CD8-positive, alpha-beta T cell (primary cell): ENCODE measurements at places on chromosomes 2 and 18.

- no peak for DNase-seq
These were observed 1049.0 kb downstream of the TSN start for GRCh38 chr2:122804494-122804893.

GRCh38 chr2:10575609-10576280 is 114.0 kb downstream of the NOL10 start:
- DNase-seq: no peak

DNA sequence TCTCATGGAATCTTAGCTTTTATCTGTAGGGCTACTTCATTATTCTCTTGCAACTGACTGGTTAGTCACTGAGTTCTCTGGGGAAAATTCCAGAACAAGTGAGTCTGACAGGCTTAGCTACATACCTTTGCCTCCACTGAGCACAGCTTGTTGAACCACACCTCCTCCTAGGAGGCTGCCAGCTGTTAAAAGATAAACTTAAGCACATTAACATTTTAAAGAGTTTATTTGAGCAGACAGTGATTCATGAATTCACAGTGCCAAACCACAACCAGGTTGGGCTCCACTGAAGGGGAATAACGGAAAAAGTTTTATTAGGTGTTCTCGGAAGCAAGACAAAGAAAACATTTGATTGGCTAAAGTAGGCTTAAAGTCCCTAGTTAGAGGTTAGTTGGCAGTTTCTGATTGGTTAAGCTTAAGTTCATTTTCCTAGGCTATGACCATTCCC is 12.5 kb upstream of the SLC38A11 start:
- DNase-seq: no peak

DNA sequence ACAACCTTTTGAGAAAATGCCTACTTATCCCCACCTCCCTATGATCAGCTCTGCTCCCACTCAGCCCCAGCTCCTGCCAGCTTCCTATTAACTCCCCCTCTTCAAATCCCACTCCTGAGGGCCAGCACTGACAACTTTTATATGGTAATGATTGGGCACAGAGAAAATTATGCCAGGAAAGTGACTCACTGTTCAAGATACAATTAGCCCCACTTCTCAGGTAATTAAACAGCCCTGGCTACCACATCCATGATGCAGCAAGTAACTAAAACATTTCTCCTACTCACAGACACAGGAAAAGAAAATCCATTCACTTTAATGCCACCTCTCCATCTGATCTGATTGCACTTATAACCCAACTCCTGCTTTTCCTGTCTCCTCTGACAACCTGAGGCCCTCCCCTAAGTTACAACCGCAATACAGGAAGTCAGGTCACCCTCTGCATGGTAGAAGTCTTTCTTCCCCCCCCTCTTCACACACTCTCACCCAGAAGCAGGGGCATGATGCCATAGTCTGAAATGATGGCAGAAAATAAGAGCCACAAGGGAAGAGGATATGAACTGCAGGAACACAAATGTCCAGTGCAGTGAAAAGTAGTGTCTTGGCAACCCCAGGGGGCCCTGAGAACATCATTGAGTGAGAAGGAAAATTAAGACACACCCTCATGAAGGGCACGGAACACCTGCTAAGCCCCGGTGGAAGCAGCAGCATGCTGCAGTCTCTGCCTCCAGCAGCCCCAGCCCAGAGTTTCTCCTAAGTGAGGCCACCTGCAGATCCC is 54.4 kb downstream of the STK39 start:
- DNase-seq: peak; percentile 62

GRCh38 chr2:235414422-235414821 is 79.4 kb upstream of the AGAP1 start:
- DNase-seq: no peak

GRCh38 chr2:100744589-100744988 is 75.3 kb upstream of the NPAS2 start:
- DNase-seq: no peak

DNA sequence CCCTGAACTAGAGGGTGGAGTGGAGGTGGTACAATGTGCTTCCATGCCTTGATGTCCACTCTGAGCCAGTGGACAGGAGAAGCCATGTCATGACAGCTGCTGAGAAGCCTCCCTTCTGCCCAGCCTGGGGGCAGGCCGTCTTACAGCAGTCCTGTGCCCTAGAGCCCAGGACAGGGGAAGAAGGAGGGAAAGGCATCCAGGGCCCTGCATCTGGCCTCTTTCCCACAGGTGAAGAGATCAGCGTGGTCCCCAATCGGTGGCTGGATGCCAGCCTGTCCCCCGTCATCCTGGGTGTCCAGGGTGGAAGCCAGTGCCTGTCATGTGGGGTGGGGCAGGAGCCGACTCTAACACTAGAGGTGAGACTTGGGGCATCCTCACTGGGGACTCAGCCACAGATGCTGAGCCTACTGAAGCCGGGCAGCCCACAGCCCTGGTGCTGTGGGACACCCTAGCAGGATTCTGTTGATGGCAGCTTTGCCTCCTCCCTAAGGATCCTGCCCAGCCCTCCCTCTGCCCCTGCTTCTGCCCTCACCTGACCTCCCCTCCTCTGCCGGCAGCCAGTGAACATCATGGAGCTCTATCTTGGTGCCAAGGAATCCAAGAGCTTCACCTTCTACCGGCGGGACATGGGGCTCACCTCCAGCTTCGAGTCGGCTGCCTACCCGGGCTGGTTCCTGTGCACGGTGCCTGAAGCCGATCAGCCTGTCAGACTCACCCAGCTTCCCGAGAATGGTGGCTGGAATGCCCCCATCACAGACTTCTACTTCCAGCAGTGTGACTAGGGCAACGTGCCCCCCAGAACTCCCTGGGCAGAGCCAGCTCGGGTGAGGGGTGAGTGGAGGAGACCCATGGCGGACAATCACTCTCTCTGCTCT is 3.1 kb downstream of the IL36RN start:
- no peak for DNase-seq

DNA sequence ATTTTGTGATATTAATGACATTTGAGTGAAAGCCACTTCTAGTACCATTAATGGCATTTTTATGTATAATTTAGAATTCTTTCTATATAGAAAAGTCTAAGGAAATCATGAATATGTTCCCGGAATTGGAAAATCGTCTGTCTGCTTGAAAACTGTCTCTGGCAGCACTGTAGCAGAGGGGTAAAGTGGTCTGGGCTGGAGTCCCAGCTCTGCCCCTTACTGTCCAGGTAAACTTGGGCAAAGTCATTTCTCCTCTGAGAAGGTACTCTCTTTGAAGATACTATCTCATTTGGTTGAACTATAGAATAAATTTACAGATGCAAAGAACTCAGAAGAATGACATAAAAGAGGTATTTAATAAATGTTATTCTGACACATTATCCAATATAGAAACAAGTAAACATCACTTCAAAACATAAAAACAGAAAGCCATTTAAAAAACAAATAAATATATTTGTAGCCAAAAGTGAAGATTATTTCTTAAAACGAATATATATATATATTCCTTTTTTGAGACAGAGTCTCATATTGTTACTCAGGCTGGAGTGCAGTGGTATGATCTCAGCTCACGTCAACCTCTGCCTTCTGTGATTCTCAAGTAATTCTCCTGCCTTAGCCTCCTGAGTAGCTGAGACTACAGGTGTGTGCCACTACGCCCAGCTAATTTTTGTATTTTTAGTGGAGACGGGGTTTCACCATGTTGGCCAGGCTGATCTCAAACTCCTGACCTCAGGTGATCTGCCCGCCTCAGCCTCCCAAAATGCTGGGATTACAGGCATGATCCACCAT is 149.8 kb upstream of the ITGA4 start:
- DNase-seq: peak; percentile 59

DNA sequence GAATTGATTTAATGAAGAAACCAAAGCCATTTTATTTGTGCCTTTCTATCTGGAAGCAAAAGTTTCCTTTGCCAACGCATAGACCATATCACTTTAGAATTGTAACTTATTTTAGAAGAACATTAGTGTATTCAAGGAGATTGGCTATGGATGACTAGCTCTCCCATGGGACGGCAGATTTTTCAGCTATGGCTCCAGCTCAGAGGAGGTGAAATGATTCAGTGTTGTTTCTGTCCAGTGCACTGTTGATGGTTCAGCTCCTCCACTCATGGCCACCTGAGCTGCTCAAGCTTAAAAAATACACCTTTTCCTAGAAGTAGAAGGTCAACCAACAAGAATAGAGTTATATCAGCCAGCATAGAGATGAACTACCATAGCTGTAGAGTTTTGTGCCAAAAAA is 1597.5 kb upstream of the PIK3C3 start:
- DNase-seq: no peak

DNA sequence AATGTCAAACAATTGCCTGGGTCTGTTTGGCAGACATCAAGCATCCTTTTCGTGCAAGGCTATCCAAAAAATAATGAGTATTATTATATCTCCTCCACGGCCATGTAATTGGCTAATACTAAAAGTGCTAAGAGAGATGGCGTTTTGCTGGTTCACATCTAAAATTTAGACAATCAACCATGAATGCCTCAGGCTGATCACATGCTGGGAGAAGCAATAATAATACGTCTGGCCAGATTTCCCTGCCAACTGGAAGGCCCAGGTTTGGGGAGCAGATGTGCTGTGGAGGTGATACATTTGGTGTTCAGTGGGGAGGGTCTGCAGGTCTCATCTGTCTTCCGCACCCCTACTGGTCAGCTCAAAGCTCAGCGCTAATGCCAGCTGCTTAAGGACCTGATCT is 60.3 kb upstream of the CREB1 start:
- no peak for DNase-seq

DNA sequence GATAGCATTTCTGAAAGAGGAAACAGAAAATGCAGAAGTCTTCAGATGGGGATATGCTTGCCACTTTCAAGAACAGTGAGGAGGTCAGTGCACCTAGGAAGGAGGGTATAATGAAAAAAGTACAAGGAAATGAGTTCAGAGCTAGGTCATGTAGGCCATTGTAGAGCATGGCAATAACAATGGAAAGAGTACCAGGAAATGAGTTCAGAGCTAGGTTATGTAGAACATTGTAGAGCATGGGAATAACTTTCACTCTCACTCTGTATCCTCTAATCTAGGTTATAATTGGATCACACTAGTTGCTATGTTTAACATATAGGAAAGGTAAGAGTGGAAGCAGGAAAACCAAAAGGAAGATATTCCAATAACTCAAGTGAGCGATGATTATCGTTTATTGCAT is 12.3 kb downstream of the SCG2 start:
- DNase-seq: no peak

DNA sequence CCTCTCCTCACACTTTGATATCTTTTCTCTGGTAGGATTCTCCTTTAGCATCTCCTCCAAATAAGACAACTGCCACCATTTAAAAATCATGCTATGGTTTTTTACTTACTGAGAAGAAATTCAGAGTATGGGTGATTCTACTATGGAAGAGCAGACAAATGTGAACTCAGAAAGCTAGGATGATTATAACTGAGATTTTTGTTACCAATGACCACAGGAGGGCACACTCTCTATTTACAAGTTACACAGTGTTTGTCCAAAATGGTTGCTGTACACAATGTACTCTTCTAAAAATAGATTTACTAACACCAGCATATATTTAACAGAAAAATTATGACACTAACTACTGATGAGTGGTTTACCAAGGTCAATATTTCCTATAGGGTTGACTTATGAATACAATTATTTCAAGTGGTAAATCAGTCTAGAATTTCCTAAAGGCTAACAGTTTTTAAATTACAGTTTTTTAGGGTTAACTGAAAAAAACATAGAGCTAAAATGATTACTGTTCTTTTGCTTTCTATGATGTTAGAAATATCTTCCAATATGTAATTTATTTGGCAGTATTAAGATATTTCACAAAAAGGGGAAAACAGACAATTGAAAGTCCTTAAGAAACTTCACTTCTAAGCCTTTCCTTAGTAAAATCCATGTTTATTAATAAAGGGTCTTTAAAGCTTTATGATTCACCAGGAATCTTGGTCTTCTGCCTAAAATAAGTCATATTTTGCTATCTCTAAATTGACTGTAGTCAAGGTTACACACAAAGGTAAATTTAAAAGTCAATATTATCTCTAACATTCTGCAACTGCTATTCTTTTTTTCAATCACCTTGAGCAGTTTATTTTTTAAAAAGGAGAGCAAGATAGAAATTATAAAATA is 57.2 kb downstream of the MAP4K3 start:
- DNase-seq: peak; percentile 29

DNA sequence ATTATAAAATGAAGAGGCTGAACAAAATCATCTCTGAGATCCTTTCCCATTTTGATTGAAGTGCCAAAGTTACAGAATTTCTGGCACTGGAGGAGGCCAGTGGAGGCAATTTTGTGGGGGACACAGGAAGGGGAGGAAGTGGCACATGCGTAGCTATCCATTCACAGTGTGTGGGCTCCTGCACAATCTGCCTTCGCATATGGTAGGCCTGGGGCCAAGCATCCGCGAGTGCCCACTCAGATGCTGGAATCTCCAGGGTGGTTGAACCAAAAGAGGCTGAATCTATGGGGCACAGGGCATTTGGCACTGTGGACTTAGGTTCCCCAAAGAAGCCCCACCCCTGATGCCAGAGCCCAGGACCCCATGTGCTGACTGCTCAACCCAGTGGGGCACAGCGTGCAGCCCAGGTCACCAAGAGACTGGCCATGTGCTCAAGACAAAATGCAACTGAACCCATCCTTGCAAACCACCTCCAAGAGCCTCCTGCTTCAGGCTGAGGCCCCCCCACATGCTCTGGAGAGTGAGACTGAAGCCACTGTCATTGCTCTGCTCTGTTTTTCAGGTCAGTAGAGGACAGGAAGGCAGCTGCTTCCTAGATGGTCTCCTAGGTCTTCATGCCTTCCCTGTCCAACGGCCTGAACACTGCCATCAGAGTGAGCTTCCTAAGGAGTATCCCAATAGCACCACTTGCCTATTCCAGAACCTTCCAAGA is 28.5 kb downstream of the ST8SIA5 start:
- DNase-seq: no peak

- DNase-seq: no peak
These were observed 27.5 kb downstream of the INSIG2 start for GRCh38 chr2:118115761-118116160.

DNA sequence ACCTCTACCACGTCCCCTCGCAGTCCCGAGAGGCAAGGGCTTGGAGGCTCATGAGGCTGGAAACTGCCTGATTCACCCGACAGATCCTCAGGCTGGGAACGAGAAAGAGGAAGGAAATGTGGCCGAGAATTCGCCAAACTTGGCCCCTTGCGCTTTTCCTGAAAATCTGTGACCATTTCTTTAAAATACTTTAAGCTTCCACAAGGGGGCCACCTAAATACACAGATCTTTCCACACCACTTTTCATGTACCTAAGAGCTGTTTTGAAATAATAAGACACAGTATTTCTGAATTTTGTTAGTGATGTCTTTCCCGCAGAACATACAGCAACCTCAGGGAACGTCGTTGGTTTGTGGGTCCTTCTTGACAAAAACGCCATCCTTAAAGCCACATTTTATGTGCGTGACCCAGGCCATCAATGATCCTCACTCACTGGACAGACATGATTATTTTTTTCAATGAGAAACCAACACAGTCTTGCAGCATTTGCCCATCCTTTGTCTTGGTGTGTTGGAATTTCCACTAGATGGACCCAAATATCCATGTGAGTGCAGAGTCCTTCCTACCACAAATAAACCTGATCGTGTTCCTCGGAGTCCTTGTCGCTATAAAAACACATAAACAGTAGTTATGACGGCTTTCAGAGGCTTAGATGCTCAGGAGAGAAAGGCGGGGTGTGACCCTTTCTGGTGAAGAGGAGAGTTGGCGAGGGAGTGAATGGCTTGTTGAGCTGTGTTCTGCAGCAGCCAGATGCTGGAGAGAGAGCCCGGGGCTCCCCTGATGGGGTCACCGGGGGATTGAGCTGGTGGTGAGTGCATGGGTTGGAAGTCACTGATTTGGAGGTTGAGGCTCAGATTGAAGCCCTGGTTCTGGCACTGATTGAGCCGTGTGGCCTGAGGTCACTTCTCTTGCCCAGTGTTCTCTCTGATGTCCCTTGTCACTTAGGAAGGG is 25.0 kb downstream of the DCDC2C start:
- no peak for DNase-seq

GRCh38 chr2:185689906-185690539 is 48.6 kb upstream of the FSIP2 start:
- DNase-seq: no peak
